Activated naive CD4-positive, alpha-beta T cell treated with Interleukin-2 at 50 U/mL for 16 hours (primary cell): ENCODE measurements at places on chromosomes 6 and 20.

GRCh38 chr6:169236988-169237387 is 16.7 kb downstream of the THBS2 start:
- no peak for DNase-seq

DNA sequence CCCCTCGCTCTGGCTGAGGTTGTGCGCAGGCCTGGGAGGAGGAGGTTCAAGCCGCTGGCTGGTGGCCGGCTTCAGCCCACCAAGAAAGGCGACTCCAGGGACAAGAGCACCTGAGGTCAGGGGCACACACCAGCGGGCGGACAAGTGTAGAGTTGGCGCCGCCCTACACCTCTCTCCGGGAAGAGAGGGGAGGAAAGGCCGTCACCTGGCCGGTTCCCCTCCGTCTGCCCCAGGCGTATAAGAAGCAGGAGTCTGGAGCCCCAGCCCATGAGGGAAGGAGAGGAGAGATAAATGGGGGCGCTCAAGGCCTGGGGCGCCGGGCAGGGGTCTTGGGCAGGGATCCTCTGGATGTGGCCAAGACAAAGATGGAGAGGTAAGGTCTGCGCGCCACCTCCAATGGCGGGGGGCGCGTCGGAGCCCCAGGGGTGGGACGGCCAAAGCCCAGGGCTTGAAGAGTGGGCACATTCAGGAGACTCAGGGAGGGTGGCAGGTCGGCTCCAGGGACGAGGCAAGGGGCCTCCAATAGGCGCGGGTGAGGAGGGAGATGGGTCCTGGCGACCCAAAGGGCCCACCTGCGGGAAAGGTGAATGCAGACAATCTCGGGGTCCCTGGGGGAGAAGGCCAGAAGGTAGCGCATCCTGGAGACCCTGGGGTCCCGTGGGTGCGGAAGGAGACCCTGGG is 826 bp downstream of the RIMS4 start:
- no peak for DNase-seq

DNA sequence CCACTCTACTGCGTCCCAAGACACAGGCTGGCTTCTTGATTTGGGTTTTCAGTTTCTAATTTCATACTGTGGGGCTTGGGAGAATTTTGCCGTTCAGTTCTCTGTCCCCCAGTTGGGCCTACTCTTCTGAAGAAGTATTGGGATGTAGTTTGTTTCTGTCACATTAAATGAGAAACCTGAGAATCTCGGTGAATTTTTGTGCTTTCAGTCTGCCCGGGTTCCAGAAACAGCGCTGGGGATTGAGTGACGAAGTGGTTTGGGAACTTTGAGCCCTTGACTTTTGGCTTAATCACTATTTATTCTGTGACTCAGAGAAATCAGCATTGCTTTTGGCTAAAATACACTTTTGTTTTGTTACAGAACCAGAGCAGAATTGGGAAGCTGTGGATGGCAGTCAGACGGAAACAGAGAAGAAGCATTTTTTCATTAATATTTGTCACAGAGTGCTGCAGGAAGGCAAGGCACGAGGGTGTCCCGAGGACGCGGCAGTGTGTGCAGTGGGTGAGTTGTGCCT is 74.0 kb downstream of the IGF2R start:
- no peak for DNase-seq

DNA sequence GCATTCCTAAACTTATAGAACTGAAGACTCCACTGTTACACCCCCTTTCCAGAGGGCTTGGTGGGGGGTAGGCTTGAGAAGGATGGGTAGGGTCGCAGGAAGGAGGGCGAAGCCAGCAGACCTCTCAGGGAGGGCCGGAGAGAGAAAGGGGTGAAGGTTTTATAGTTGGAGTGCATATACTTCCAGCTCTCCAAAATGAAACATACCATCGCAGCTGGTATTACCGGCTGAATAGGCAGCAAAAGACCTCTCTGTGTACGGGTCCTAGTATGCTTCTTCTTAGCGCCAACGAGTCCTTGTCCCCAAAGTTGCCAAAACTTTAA is 1.0 kb upstream of the VGLL2 start:
- no peak for DNase-seq

DNA sequence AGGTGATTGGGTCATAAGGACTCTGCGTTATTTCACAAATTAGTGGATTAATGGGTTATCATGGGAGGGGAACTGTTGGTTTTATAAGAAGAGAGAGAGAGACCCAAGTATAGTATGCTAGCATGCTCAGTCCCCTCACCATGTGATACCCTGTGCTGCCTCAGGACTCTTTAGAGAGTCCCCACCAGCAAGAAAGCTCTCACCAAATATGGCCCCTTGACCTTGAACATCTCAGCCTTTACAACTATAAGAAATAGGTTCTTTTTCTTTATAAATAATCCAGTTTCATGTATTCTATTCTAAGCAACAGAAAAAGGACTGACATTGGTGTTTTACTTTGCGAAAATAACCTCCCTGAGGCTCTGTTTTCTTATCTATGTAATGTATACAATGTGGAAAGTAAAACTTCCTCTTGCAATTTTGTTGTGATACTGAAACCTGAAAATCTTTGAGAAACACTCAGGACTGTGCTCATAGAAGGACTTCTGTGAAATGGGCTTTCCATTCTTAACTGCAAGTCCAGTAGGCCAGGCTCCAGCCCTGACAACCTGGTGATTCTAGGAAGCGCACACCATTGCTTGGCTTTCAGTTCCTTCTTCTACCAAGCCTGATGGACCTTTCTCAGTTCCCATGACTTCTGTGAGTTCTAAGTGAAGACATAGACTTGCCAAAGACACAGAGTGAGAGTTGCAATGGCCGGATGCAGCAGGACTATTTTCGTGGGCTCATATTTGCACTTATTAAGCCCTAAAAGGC is 21.9 kb downstream of the SIRPD start:
- no peak for DNase-seq

DNA sequence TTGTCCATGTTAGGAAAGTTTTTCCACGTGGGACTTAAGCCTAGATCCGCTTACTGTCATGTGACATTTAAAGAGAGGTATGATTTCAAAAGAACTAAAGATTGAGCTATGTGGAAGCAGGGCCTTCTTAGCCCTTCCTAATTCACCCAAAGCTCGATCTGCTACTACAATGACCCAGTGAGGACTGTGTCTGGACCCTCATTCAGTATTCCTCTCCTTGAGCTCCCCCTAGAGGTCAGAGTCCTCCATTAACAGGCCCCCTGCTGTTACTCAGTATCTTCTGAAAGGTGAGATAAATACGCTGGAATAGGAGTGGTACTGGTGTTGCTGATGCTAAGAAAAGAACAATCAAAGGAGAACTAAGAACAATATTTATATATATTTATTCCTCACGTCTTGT is 414.0 kb downstream of the GJA1 start:
- DNase-seq: no peak

GRCh38 chr6:15949982-15950381 is 178.9 kb upstream of the MYLIP start:
- DNase-seq: no peak

- DNase-seq: peak; percentile 66
These were observed 533 bp downstream of the ZFAND3 start for GRCh38 chr6:37819802-37820717.

DNA sequence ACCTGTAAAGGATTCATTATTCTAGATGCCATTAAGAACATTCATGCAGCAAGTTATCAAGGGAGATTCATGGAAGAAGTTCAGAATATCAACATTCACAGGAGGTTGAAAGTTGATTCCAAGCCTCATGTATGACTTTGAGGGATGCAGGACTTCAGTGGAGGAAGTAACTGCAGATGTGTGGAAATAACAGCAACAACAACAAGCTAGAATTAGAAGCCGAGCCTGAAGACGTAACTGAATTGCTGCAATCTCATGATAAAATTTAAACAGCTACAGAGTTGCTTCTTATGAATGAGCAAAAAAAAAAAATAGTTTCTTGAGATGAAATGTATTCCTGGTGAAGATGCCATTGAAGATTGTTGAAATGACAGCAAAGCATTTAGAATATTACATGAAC is 73.3 kb upstream of the NXT1 start:
- no peak for DNase-seq
